Activated effector memory CD4-positive, alpha-beta T cell treated with anti-CD3 and anti-CD28 coated beads, Interleukin-2, amount 50 U/mL, for 16 hours (primary cell): ENCODE measurements at places on chromosomes 7 and 10.
A peak's percentile ranks its signal among the peaks of the same experiment; 100 is the strongest.

DNA sequence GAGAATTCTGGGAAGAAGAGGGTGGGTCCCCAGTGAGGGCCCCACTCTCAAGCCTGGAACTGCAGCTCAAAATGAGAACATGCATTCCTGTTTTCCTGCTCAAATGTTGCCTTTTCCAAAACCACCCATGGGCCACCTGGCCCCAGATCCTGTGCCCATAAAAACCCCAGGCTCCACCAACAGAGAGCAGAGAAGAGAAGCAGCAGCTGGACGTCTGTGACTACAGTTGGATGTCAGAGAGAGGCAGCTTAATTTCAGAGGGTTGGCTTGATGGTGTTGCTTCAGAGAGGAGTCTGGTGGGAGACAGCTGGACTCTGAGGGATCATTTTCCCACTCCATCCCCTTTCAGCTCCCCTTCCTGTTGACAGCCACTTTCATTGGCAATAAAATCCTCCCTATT lies 256.4 kb downstream of the FZD1 start:
- DNase-seq: no peak

DNA sequence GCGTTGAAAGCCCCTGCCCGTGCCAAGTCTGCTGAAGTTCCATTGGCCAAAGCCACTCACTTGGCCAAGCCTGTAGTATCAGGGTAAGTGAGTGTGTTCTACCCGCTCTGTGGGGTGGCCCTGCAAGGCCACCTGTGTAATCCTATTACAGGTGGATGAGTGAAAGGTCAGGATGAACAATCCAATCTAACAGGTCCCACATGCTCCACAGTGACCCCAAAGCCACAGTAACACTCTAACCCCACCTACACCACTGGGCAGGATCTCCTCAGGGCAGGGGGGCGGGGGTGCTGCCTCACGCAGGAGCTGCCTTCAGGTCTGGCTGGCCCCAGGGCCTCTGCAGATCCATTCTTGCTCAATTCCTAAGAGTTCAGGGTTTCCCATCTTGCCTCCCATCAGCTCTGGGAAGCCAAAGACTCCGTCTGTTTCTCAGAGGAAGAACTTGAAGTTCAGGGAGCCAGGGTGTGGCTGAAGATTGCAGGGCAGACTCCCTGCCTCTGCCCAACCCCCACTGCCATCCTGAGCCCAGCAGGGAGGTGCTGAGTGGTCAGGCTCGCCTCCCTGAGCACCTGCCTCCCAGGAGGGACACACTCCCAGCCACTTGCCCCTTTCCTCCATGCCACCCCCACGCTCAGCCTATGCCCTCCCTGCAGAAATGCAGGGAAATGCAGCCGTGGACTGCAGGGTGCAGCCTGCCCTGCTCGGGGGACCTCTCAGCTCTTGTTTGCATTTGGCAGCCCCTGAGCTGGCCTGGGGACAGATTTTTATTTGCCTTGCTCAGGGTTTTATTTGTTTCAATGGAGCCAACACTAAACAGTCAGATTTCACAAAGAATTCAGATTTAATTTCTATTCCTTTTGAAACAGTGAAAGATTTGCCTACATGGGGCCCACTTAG lies 9.8 kb upstream of the COMTD1 start:
- DNase-seq: peak; percentile 39

- DNase-seq: peak; percentile 55
Measured at GRCh38 chr7:130381468-130382312, 1.4 kb downstream of the CPA1 start.

- DNase-seq: no peak
Measured at GRCh38 chr7:79876848-79877252, 257.8 kb upstream of the GNAI1 start.

- DNase-seq: no peak
Measured at GRCh38 chr7:75691793-75692543, 46.8 kb downstream of the HIP1 start.

DNA sequence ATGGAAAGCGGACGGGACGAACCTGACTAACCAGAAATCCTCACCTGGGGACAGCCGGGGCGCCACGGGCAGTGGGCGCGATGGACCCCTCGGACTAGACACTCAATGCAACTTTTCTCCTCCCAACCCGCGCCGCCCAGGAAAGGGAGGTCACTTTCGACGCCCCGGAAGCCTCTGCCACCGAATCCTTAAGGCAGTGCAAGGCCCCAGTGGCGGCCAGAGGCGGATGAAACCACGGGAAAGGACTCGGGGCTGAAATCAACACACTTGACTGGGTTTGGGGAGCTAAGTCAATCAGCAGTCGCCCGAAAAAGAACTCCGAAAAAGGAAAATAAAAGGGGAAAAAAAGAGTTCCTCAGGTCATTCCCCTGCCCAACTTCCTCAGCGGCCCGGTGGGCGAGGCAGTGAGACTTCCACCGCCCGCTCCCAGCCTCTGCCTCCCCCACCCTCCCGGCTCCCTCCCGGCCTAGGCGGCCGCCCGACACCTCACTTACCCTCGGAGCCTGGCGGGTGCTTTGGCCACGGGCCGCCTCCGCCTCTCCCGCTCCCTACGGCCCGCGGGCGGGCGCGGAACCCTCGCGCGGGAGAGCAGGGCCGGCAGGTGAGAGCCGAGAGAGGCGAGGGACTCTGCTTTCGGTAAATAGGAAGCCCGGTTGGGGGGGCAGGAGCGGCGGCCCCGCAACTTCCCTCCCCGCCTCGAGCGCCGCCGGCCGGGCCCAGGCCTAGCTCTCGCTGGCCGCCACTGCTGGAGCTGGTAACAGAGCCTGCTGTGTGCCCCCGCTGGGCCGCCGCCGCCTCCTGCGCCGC lies 518 bp downstream of the WAPL start:
- peak; percentile 86 for DNase-seq

DNA sequence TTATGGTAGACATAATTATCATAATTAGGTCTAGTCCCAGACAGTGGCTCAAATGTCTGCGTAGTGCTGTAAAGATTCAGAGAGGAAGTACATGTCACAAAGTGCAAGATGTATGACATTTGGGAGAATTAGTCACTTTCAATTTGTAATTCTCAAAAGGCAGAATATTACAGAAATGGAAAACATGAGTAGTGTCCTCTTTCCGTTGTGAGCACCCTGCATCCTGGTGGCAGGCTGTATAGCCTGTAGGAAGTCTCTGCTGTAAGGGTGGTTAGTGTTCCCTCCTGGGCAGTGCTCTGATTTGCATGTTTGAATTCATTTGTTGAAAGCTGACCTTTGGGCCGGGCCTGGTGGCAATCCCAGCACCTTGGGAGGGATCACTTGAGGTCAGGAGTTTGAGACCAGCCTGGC lies 17.0 kb downstream of the CDK14 start:
- DNase-seq: no peak

DNA sequence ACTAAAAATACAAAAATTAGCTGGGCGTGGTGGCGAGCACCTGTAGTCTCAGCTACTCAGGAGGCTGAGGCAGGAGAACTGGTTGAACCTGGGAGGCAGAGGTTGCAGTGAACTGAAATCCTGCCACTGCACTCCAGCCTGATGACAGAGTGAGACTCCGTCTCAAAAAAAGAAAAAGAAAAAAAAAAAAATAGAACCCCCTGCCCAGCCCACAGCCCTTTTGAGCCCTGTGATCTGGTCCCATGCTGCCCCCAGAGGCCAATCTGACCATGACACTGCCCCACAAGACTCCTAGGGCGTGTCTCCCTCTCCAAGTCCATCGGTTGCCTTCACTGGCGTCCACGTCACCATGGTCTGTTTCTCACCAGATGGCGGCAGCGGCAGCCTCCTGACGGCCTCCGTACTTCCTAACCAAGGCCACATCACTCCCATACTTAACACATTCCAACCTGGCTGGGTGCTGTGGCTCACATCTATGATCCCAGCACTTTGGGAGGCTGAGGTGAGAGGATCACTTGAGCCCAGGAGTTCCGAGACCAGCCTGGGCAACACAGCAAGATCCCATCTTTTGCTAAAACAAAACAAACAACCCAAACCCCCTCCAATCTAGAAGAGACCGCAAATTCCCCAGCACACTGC lies 18.0 kb downstream of the STX1A start:
- peak; percentile 73 for DNase-seq

- no peak for DNase-seq
Measured at GRCh38 chr7:40213856-40214255, 79.1 kb downstream of the SUGCT start.

DNA sequence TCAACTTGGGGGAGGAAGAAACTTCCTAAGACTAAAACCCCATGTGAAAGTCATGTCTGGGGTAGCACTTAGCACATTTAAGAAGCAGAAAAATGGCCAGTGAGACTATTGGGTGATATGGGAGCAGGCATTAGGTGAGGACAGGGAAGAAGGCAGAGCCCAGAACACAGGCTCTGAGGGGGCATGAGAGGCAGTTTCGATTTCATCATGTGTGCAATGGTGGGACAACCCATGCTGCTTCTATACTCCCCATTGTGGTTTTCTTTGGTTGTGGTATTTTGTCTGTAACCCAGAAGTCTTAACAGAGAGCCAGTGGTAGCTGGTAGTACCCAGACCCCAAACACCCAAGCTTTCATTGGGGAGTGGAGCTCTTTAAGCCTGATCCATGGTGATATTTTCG lies 752.0 kb downstream of the GRID1 start:
- DNase-seq: no peak

- no peak for DNase-seq
Measured at GRCh38 chr7:46852795-46853194, 729.1 kb downstream of the TNS3 start.

GRCh38 chr10:83816942-83817341 lies 322.4 kb upstream of the GHITM start:
- DNase-seq: no peak

- no peak for DNase-seq
Measured at GRCh38 chr10:62492870-62493180, 118.7 kb downstream of the ZNF365 start.

DNA sequence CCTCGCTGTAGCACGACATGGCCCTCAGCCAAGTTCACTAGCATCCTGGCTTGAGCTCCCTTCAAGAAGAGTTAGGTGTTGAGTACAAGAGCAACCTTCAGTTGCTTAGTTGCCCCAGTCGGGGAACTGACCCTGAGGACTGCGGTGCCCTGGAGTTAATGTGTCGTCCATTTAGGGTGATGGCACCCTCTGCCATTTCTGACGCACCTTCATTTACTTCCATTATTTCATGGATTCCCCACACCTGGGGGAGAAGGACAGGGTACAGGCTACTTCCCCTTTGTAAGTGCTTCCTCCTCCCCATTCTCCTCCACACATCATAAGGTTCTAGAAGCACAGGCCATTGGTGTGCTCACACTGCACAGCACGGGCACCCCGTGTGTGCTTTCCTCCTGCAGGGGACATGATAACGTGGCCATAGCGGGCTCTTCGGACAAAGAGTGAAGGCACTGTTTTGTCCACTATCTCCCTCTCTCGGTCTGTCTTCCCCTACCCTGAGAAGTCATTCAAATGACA lies 1.8 kb downstream of the ALOX5 start:
- no peak for DNase-seq

DNA sequence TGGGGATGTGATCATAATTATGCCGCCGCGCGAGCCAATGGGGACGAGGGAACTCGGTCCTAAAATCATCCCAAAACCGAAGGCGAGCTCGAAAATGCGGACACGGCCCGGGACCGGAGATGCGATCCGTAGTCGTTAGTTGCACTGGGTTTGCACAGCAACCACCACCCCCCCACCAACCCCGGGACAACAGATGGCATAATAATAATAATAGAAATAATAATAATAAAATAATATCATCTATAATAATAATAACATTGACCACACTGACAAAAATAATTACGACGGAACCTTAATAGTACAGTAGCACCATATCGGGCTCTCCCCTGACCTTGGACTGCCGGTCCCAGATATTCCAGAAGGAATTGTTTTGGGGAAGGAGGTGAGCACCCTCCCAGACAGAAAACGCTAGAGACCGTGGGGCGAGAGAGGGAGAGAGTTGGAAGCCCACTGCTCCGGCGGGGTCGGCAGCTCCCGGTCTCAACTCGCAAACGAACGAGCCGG lies 1.1 kb upstream of the EMX2 start:
- DNase-seq: no peak

DNA sequence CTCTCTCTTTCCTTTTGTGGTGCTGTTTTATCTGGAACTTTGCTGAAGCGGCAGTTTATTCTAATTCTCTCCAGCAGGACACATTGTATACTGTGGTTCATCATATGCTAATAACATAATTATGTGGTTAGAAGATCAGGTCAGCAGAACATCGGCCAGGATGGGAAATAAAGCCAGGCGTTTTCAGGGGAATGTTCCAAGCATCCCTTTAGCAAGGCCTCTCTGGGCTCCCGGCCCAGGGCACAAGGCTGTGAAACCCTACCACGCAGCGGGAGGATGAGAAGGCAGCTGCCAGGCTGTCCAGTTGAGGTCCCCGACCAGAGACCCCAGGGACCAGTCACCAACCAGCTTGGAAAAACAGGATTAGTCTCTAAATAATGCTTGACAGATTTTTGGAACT lies 112.2 kb upstream of the GALNT17 start:
- no peak for DNase-seq

DNA sequence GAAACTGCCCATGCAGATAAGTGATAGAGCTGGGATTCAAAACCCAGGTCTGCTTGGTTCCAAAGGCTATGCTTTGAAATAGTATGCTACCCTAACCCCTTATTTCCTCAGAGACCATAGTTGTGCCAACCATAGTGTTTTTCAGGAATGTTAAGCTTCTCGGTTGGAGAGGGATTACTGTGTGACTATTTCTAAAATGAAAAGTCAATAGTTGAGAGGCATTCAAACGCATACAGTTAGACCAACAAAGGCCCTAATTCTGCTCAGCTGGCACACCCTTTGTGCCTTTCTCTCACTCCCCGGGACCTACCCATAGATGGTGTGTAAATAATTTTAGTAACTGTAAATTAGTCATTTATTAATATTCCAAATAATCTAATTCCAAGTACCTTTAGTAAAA lies 64.6 kb upstream of the RNF148 start:
- no peak for DNase-seq

DNA sequence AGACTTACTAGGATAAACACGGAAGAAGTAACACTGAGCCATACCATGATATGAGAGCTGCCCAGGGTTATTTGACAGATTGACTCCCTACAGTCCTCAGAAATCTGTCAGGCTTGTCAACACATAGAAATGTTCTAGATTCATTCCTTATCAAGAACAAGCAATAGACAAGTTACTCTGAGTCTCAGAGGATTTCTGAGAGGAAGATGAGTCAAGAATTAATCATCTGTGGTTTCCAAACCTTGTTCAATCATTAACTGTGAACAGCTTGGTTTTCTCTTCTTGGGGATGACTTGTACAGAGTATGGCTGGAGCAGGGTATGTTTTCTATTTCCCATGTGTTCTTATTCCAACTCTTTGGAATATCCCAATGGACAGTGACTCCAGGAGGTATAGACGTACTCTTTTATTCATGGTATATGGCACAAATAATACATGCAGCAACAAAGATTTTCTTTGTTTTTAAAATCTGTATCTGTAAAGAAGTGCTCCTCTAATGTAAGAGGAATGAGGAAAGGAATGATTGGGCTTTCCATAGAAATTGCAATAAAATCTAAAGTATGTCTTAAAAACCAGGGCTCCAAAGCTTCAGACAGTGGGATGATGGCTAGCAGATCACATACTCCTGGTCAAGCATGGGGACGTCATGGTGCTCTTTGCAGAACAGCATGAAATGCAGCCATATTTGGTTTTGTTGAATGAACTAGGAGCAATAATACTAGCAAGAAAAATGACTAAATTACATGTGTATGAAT lies 11.9 kb upstream of the SFR1 start:
- no peak for DNase-seq
